ENCODE measurements at places on chromosomes 2 and 18.

DNA sequence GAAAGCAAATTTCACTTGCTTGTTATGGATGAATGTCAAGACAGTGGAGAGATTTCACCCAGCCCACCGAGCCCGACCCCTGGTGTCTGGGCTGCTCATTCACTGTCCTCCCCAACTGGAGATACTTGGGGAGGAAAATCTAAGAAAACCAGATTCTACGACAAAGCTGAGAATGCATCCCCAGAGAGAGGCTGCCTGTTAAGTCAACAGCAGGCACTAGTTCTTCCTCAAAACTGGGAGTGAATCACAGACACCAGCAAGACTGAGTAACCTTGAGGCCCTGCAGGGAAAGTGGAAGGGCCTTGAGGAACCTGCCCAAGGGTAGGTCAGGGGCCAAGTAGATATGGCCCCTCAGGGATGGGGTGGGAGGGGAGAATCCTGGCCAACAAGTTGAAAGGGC lies 34.2 kb upstream of the MLPH start:
- no peak for DNase-seq

DNA sequence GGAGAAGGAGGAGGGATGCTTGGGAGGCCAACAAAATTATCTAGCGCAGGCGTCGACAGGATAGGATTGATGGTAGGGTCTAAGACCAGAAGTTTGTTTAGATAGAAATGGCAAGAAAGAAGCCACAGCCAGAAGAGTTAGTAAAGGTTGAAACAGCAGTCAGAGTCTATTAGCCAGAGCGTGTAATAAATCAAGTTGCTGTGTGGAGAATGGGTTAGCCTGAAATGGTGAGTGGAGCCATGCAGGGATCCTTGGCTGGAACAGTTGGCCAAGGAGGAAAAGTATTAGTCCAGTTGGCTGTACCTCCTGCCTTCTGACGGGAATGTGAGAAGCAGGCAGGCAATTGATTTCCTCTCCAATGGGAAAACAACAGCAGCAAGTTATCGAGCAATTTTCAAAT lies 190.7 kb upstream of the CCDC68 start:
- no peak for DNase-seq

- DNase-seq: no peak
Observed at GRCh38 chr2:168910330-168910729, 9.2 kb downstream of the G6PC2 start.

DNA sequence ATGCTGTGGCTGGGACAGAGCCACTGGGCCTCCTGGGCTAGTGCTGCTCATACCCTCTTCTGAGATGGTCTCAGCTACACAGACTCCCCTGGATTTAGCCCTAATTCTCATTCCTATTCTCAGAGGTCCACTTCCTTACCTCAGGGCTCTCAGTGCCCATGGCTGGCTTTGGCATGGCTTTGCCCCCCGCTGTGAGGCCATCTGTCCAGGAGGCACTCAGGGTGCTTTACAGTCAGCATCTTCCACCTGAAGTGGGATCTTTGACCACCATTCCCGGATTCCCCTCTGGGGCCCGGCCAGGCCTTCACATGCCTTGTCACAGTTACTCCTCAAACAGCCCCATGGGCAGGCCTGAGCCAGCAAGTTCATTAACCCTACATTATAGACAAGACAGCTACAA lies 161.8 kb downstream of the CELF4 start:
- DNase-seq: no peak

- no peak for DNase-seq
Observed at GRCh38 chr2:230790981-230791380, 73.8 kb upstream of the ITM2C start.

DNA sequence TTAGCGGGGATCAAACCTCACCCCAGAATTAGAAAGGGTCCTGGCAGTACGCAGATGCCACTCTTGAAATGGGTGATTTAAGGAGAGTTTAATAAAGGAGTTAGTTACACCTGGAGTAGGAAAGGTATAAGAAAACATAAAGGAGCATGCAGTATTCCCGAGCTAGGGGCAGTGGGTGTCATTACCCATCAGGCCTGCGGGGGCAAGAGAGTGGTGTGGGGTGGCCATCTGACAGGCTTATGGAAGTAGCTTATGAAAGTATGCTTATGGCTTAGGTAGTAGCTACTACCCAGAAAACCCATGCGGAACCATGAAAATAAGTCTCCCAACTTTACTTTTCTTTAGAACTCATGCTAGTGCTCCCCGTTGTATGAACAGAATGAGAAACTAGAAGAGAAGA lies 568.9 kb upstream of the ACVR2A start:
- DNase-seq: no peak

DNA sequence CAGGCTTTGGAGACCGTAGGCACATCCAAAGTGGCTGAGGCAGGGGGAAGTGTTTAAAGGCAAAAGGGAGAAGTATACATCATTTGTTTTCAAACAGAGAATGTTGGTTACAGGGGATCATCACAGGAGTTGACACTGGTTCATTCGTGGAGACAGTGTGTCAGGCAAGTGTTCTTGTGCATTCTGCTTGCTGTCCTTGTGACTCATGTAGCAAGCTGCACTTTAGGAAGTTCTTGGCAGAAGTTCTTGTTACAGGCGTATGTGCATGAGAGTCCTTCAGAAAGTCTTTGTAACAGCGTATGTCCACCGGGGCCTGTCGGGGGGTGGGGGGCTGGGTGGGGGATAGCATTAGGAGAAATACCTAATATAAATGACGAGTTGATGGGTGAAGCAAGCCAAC lies 36.5 kb upstream of the B4GALT6 start:
- DNase-seq: no peak
